ENCODE measurements at places on chromosomes 5 and 9.
A peak's percentile ranks its signal among the peaks of the same experiment; 100 is the strongest.

- no peak for DNase-seq
These were observed 33.6 kb downstream of the HTR4 start for GRCh38 chr5:148620696-148621095.

DNA sequence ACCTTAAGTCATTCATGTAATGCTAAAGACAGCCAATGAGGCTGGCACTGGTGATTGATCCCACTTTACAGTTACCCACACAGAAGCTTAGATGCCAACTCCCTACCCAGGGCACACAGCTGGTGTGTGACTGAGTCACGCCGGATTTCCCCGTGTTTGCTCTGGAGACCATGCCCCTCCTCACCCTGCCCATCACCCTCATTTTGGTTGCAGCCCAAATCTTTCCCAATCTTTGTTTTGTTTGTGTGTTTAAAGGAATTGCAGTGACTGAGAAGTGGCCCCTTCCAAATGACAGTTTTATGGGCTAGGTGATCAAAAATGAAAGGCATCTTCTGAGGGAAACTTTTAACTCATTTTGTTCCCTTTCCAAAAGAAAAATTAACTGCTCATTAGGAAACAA lies 10.9 kb downstream of the FBXL7 start:
- DNase-seq: no peak

DNA sequence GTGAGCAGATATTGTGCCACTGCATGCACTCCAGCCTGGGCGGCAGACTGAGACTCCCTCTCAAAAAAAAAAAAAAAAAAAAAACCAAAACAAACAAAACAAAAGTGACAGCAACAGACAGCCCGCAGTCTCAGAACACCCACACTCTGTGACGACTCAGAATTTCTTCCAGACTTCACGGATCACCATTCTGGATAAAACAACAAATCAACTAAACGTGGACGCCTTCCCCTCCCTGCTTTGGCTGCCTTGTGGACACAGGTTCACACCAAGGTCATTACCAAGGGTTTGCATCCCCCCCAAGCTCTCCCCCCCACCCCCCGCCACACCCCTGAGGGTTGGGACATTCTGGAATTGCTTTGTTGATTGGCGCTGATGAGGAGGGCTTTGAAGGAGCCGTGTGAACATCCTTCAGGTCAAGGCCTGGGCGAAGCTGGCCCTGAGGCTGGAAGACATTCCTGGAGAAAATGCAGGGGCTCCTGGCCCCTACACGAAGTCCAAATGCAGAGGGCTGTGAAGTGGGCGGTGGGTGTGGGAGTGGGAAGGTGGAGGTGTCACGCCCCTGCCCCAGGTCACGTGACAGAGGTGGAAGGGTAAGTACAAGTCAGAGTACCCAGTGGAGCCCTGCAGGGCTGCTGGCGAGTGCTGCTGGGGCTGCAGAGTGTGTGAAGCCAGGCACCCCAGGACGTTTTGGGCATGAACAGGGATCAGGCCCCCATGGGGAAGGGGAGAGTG lies 10.1 kb downstream of the LCN10 start:
- DNase-seq: no peak

DNA sequence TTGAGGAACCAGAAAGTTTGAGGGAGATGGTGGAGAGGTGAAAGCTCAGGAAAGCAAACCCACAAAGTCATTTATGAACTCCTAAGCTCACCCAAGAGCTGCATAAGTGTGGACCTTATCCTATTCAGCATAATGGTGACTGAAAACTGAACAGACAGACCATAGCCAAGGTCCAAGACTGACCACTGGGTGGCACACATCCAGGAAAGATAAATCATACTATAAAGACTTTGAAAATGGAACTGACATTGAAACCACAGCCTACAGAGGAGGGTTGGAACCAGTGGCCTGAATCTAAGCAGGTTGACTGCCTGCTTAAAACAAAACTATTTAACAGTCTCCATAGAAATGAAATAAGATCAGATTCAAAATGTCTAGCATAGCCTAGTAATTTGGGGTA lies 121.0 kb upstream of the RGS7BP start:
- DNase-seq: no peak

- DNase-seq: no peak
These were observed 18.5 kb upstream of the TIMD4 start for GRCh38 chr5:156981481-156981880.

GRCh38 chr5:178293400-178293799 lies 60.8 kb upstream of the PHYKPL start:
- no peak for DNase-seq

GRCh38 chr5:136364307-136364706 lies 1.0 kb downstream of the TRPC7 start:
- peak; percentile 8 for DNase-seq

- DNase-seq: no peak
These were observed 29.5 kb downstream of the C5orf15 start for GRCh38 chr5:133938929-133939328.

GRCh38 chr5:83485842-83486241 lies 14.3 kb downstream of the VCAN start:
- DNase-seq: no peak

GRCh38 chr5:179668391-179668790 lies 12.4 kb downstream of the CBY3 start:
- peak; percentile 60 for DNase-seq

DNA sequence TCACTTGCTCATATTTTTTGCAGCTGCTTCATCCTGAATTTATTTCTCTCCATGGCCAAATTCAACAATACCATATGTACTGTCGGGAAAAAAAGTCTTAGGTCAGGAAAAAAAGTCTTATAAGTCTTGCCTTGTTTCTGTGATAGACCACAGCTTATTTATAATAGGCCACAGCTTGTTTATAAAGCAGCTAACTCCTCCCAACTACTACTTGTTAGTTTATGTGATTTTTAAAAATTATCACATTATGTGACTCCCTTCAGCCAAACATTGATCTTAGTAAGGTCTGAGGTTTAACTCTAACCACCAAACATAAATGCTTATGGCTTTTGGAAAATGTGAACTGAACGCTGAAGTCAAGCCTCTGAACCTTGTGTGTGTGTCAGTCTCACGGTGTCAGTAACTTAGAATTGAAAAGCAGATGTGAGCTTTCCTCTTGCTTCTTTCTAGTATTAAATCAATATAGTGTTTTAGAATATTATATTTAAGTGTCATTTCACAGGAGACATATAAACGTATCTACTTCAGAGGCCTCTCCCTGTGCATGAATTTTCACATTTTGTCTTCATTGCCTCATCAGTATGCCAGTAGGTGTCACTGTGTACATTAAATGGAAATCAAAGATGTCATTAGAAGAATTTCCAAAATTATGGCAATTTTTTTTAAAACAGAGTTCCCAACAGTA lies 51.3 kb downstream of the SNX24 start:
- DNase-seq: no peak

DNA sequence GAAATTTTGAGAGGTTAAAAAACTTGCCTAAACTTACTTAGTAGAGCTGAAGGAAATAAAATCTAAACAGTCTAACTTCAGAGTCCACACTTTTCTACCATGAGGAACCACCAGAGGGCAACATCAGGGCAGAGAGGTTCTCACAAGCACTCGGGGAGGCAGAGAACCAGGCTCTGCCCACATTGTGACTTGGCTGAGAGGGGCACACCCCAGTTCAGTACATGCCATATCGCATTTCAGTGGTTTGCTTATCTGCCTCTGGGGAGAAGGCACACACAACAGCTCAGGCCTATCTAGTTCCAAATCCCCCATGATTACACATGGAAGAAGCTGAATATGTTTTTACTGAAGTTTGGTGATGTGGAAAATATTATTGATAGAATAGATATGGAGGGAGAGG lies 49.2 kb downstream of the EQTN start:
- DNase-seq: peak; percentile 7

- no peak for DNase-seq
These were observed 159.5 kb upstream of the IL12B start for GRCh38 chr5:159489779-159490178.

GRCh38 chr9:70603020-70603411 lies 188.6 kb upstream of the KLF9 start:
- DNase-seq: no peak

DNA sequence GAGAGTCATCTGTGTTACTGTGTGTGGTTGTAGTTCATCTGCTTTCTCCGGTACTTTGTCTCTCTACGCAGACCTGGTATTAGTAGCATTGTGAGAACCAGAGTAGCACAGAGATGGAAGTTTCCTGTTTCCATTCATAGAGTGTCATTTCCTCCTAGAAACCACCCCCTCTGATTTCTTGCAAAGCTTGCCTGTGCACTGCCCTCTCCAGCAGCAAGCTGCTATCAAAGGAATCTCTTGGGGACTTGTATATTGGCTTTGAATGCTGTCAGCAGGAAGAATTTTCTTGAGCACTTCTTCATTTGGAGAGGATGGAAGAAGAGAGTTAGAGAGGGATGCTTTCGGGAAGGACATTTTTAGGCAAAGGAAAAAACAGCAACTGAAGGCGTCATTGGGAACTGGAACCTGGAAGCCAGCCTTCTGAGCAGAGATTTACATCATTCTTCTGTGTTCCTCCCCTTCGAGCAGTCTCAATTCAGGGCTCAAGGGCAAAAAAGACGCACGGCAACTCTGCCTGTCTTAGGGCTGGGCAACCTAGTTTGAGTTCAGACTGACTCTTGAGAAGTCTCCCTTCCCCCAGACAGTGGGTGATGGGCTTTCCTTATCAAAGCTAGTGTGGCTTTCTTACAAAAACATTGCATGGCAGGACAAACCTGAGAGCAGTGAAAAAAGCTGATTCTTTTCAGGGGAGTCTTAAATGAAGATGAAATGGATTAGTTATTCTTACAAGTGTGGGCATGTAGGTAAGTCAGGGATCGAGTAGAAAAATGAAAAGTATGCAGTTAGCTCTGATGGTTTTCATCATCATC lies 226.3 kb downstream of the AOPEP start:
- DNase-seq: no peak

DNA sequence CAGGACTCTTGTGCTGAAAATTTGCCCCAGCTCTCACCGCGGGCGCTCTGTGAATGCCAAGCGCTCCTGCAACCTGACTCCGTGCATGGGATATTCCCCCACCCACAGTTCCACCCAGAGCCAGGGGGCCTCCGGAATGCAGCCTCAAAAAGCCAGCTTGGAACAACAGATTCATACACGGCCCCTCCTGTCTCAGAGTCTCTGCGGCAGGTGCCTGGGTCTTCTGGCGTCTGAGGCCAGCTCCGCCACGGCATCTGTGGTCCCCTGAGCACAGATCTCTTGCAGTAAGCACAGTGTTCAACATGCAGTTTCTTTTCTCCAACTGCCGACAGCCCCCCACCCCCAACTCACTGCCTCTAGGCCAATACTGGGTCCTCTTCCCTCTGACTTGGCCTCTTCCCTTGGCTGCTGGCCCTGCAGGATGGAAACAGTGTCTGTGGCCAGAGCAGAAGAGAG lies 355.7 kb upstream of the IRX2 start:
- peak; percentile 60 for DNase-seq
